Muscle of leg (tissue), 16 donors: ENCODE measurements at places on chromosomes 5 and 9.

- no peak for DNase-seq
- H3K36me3 ChIP-seq: no peaks in the 10 kb centered on the region
- H3K4me3 ChIP-seq: no peak overlapping the region
- H3K4me1 ChIP-seq: no peaks in the 10 kb centered on the region
- no peak overlapping the region for H3K27ac ChIP-seq
These were observed 64.0 kb upstream of the TUSC1 start for GRCh38 chr9:25742256-25742655.

GRCh38 chr9:127866535-127866934 lies 10.9 kb downstream of the AK1 start:
- no peak overlapping the region for H3K27ac ChIP-seq
- no peak overlapping the region for H3K4me3 ChIP-seq
- no peaks in the 10 kb centered on the region for H3K27me3 ChIP-seq
- DNase-seq: no peak
- H3K36me3 ChIP-seq: peaks cover 48% of the 10 kb centered on the region
- H3K4me1 ChIP-seq: peaks cover 24% of the 10 kb centered on the region

GRCh38 chr9:14343261-14344031 lies 29.5 kb upstream of the NFIB start:
- DNase-seq: peak; percentile 88
- peaks cover 13% of the 10 kb centered on the region for H3K27me3 ChIP-seq
- no peaks in the 10 kb centered on the region for H3K36me3 ChIP-seq
- no peak overlapping the region for H3K4me3 ChIP-seq

- H3K4me1 ChIP-seq: no peaks in the 10 kb centered on the region
- no peak for DNase-seq
- H3K4me3 ChIP-seq: no peak overlapping the region
- no peaks in the 10 kb centered on the region for H3K36me3 ChIP-seq
- no peaks in the 10 kb centered on the region for H3K27me3 ChIP-seq
These were observed 623.2 kb upstream of the FAM174A start for GRCh38 chr5:99911971-99912370.

DNA sequence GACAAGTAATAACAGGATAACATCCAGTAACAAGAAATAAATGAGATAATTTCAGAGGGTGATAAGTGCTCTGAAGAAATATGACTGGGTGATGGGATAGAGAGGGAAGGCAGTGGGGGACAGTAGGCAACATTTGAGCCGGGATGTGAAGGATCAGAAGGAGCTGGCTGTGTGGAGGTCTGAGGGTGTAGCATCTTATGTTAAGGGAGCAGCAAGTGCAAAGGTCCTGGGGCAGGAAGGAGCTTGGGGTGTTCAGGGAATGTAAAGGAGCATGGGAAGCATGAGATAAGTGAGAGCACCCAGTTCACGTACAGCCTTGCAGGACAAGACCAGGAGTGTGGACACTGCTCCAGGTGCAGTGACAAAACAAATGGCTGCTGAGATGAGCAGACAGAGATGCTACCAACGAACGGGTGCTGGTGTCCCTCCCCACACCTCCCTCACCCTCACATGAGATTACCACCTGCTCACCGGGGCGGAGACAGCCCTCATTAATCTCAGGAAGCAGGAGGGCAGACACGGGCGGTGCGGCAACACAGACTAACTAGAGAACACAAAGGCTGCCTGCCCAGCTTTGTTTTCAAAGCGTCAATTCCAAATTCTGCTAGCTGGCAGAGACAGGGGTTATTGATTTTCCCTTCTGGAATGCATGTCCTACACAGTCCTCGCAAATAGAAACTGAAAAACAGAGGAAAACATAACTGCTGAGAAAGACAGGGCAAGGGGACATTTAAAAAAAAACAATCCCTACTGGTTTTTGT lies 298.1 kb upstream of the PANK3 start:
- H3K36me3 ChIP-seq: no peaks in the 10 kb centered on the region
- no peak overlapping the region for H3K4me3 ChIP-seq
- peaks cover 2% of the 10 kb centered on the region for H3K27me3 ChIP-seq
- DNase-seq: no peak
- peaks cover 4% of the 10 kb centered on the region for H3K4me1 ChIP-seq
- H3K27ac ChIP-seq: no peak overlapping the region

- no peak overlapping the region for H3K4me3 ChIP-seq
- peaks cover 4% of the 10 kb centered on the region for H3K4me1 ChIP-seq
- no peak for DNase-seq
- H3K36me3 ChIP-seq: peaks cover 3% of the 10 kb centered on the region
- no peak overlapping the region for H3K27ac ChIP-seq
- no peaks in the 10 kb centered on the region for H3K27me3 ChIP-seq
These were observed 46.5 kb downstream of the NR3C1 start for GRCh38 chr5:143356855-143357583.

DNA sequence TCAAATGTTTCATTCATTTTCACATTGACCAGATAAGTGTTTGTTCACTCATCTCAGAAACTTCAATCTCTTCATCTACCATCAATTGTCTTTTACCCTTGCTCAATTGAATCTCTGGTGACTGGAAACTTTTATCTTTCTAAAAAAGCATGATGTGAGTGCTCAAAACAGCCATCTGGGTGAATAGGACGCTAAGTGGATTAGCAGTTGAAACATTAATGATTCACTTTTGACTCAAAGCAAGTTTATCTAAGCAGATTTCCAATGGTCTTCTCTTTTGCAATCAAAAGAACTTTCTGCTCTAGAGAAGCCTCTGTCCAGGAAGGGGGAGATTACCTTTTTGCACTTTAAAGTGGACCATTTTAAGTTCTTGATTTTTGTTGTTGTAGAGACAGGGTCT lies 22.2 kb downstream of the KLF4 start:
- peaks cover 18% of the 10 kb centered on the region for H3K27me3 ChIP-seq
- no peak overlapping the region for H3K27ac ChIP-seq
- H3K4me1 ChIP-seq: peaks cover 13% of the 10 kb centered on the region
- no peak for DNase-seq

- H3K4me1 ChIP-seq: no peaks in the 10 kb centered on the region
- no peak overlapping the region for H3K4me3 ChIP-seq
- DNase-seq: no peak
- no peak overlapping the region for H3K27ac ChIP-seq
- no peaks in the 10 kb centered on the region for H3K27me3 ChIP-seq
These were observed 16.3 kb downstream of the AGGF1 start for GRCh38 chr5:77046416-77047073.

DNA sequence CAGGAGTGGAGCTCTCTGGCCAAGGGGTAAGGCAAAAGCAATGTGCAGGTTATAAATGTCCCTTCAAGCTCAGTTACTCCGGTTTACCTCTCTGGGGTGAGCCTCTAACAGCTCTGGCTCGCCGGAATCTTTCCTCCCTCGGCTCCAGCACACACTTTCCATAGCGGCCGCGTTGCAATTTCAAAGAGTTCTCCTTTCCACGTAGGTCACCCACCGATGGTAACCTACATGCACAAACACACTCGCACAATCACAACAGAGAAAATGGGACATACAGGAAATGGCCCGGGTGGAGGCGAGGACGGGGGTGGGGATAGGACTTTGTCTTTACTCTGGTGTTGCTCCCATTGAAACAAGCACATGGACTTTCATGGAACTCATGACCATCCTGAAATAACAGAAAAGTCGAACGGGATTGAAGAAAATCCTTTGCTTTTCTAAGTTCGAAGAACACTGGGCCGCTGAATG lies 1.2 kb downstream of the LHFPL2 start:
- peak overlapping the region; percentile 86 for H3K4me3 ChIP-seq
- H3K36me3 ChIP-seq: peaks cover 13% of the 10 kb centered on the region
- peak; percentile 74 for DNase-seq
- H3K27ac ChIP-seq: peak overlapping the region; percentile 96
- H3K27me3 ChIP-seq: no peaks in the 10 kb centered on the region
- peaks cover 24% of the 10 kb centered on the region for H3K4me1 ChIP-seq

DNA sequence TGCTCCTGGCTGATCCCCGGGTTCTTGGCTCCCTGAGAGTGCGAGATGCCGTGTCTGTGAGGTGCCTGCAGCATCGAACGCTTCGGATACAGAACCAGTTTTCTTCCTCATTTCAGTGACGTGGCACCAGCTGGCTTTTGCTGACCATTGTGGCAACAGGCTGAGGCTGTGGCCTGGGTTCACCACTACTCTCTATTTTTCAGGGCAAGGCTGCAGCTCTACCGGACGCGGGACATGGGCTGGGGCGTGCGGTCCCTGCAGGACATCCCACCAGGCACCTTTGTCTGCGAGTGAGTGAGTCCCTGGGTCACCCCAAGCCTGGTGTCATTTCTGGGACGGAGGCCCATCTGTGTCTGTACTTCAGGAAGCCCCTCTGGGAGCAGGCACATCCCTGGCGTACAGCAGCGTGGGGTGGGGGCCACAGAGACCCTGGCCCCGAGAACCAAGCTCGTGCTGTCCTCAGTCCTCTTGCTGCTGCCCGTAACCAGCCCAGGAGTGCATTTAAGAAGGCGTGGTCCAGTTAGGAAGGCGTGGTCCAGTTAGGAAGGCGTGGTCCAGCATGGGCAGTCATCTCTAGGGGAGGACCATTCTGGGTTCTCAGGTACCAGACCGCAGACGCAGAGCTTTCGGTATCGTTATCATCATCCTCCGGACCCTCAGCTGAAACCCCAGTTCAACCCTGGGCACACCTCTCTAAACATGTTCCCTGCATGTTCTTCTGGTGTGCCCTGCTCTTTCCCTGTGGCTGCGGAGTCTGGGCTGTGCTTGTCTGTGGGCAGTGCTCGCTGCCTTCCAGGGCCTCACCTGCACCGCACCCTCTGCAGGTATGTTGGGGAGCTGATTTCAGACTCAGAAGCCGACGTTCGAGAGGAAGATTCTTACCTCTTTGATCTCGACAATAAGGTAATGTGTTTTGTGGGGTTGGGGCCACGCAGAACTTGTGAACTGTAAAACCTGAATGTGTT lies 60.1 kb upstream of the CACNA1B start:
- no peak overlapping the region for H3K4me3 ChIP-seq
- no peaks in the 10 kb centered on the region for H3K4me1 ChIP-seq
- H3K36me3 ChIP-seq: peaks cover 72% of the 10 kb centered on the region
- no peak overlapping the region for H3K27ac ChIP-seq
- no peaks in the 10 kb centered on the region for H3K27me3 ChIP-seq
- DNase-seq: no peak

GRCh38 chr9:122580360-122580759 lies 2.8 kb downstream of the OR1L8 start:
- H3K27ac ChIP-seq: no peak overlapping the region
- no peaks in the 10 kb centered on the region for H3K4me1 ChIP-seq
- H3K4me3 ChIP-seq: no peak overlapping the region
- no peaks in the 10 kb centered on the region for H3K36me3 ChIP-seq
- DNase-seq: no peak

DNA sequence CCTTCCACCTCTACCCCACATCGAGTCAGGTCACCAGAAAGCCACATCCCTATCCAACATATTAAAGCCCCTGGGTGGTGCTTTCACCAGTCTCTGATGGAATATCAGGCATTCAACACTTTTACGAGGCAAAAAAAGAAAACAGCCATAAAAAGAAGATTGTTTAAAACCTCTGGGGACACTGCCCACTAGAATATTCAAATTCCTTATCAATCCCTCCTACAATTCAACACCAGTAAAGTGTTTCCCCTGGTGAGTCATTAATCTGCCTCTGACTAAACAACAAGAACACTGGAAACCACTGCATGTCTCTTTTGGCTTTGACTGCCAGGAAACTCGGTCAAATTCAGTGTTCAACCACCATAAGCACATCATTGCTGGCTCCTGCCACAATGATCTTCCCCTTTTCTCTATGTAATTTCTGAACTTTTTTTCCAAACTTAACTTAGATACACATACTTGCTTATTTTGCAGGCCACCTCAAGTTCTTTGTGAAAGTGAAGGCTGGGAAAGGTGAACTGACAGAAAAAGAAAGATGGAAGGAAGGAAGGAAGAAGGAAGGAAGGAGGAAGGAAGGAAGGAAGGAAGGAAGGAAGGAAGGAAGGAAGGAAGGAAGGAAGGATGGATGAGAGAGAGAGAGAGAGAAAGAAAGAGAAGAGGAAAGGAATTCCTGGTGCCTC lies 105.3 kb downstream of the PAX5 start:
- H3K36me3 ChIP-seq: no peaks in the 10 kb centered on the region
- H3K4me3 ChIP-seq: no peak overlapping the region
- peaks cover 3% of the 10 kb centered on the region for H3K27me3 ChIP-seq
- DNase-seq: no peak
- H3K4me1 ChIP-seq: no peaks in the 10 kb centered on the region

DNA sequence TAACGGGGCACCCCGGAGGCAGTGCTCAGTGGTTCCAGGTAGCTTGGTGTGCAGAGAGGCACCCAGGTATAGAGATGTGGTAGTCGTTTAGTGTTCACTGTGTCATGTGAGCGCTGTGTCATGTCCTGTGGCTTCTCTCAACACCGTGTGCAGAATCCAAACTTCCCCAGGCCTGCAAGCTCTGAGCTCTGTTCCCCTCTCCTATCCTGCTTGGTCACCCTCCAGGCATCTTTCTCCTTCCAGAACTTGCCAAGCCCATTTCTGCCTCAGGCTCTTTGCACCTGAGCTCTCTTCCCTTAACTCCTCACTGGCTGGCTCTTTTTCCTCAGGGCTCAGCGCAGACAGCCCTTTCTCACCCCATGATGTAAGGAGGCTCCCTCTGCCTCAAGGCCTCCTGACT lies 64.8 kb downstream of the CARTPT start:
- H3K27me3 ChIP-seq: no peaks in the 10 kb centered on the region
- no peak overlapping the region for H3K4me3 ChIP-seq
- no peak overlapping the region for H3K27ac ChIP-seq
- H3K36me3 ChIP-seq: no peaks in the 10 kb centered on the region
- H3K4me1 ChIP-seq: peaks cover 7% of the 10 kb centered on the region

DNA sequence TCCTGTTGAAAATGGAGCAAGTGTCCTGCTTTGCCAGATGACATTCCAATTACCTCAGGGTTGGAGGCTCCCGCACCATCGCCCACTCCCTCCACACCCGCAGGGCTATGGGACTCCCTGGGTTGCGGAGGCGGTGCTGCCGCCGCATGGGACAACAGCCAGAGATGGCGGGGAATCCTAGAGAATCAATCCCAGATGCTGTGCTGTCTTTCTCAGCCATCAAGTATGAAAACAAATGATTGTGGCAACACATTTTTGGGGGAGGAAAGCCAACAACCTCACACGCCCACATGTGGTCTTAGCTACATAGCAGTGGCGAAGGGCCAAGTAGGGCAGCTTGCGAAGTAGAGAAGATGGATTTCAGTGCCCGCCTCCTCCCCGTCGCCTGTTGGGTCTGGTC lies 46.7 kb downstream of the IL31RA start:
- H3K4me3 ChIP-seq: no peak overlapping the region
- no peaks in the 10 kb centered on the region for H3K27me3 ChIP-seq
- no peaks in the 10 kb centered on the region for H3K36me3 ChIP-seq
- H3K27ac ChIP-seq: no peak overlapping the region

DNA sequence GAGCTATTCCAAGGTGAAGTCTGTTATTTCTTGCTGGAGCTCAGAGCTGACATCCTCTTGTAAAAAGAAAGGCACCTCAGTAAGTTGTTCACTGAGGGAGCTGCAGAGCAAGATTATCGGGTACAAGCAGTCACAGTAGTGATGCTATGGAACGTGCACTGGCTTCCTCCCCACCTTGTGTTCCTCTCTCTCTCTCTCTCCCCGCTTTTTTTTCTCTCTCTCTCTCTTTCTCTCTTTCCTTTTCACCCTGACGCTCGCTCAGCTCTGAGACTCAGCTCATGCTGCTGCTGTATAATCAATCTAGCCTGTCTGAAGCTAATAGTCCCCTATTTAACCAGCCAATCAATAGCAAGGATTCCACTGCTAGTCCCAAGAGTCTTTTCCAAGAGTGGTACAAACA lies 587.6 kb upstream of the CDH18 start:
- H3K27me3 ChIP-seq: no peaks in the 10 kb centered on the region
- DNase-seq: peak; percentile 77
- peak overlapping the region; percentile 24 for H3K4me3 ChIP-seq
- no peak overlapping the region for H3K27ac ChIP-seq

- peak overlapping the region; percentile 23 for H3K27ac ChIP-seq
- peaks cover 7% of the 10 kb centered on the region for H3K4me1 ChIP-seq
- no peaks in the 10 kb centered on the region for H3K27me3 ChIP-seq
- peak overlapping the region; percentile 44 for H3K4me3 ChIP-seq
- no peaks in the 10 kb centered on the region for H3K36me3 ChIP-seq
These were observed 9.9 kb downstream of the ZBED3 start for GRCh38 chr5:77076961-77077828.
